CD4-positive, CD25-positive, alpha-beta regulatory T cell (primary cell): ENCODE measurements at places on chromosomes 11 and 22. TPM values are rescaled to one million over a fixed set of nuclear protein-coding genes. Genes with fewer than 3 reads are reported as not detected.

GRCh38 chr11:34105957-34106504 lies 602 bp downstream of the NAT10 start:
- H3K4me1 ChIP-seq: peaks cover 32% of the 10 kb centered on the region
- no peak for DNase-seq
- H3K27ac ChIP-seq: peak overlapping the region; percentile 92
- no peaks in the 10 kb centered on the region for H3K27me3 ChIP-seq

DNA sequence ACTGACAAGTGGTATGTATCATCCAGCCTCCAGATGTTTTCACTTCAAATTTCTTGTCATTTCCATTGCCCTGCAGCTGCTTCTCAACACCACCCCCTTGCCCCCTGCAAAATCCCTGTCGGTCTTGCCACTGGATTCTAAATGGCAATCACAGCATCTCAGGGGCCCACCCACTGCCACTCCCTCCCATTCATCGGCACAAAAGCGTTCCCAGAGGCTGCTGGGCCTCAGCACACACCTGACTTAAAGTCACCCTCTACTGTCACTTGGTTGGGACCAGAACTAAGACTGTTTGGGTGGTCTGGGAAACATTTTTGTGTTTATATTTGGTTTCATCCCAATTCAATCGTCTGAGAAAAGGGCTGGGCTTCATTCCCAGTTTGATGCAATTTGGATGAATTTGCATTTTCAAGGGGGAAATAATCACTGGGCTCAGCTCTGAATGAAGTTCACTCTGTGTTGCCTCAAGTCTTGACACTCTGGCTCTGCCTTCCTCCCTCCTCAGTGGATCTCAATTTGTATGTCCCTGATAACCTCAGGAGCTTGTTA lies 27.1 kb downstream of the SYT13 start:
- no peaks in the 10 kb centered on the region for H3K36me3 ChIP-seq
- DNase-seq: no peak
- H3K4me1 ChIP-seq: no peaks in the 10 kb centered on the region
- peaks cover 2% of the 10 kb centered on the region for H3K27me3 ChIP-seq

- no peak for DNase-seq
- H3K27ac ChIP-seq: no peak overlapping the region
- H3K36me3 ChIP-seq: no peaks in the 10 kb centered on the region
Observed at GRCh38 chr11:119361941-119362725, 15.6 kb upstream of the MFRP start.

Gene SHANK3
- not detected for polyA plus RNA-seq

DNA sequence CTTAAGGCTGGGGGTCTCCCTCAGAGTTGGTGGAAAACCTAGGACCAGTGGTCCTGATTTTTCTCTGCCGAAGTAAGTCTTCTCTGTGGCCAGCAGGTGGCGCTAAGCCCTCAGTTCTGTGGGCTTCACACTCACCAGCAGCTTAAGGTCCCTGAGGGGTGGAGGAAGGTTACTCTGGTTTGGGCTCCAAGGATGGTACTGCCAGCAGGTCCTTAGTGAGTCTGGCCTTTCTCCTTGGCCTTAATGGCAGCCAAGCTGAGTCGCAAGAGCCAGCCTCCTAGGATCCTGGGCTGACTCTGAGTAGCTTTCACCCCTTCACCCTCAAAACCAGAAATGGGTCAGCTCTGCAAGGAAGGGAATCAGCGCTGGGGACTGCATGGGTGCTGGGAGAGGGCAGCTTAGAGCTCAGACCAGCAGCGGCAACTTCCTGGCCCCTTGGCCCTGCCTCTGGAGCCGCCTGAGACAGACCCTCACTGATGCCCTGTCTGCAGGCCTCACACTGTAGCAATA lies 4.4 kb downstream of the KCNJ11 start:
- no peak overlapping the region for H3K4me3 ChIP-seq
- H3K27ac ChIP-seq: no peak overlapping the region
- H3K27me3 ChIP-seq: no peaks in the 10 kb centered on the region
- H3K36me3 ChIP-seq: no peaks in the 10 kb centered on the region
- peak; percentile 70 for DNase-seq
- peaks cover 4% of the 10 kb centered on the region for H3K4me1 ChIP-seq

- H3K4me1 ChIP-seq: no peaks in the 10 kb centered on the region
- no peaks in the 10 kb centered on the region for H3K36me3 ChIP-seq
- H3K27ac ChIP-seq: no peak overlapping the region
- DNase-seq: no peak
- no peak overlapping the region for H3K4me3 ChIP-seq
- H3K27me3 ChIP-seq: no peaks in the 10 kb centered on the region
Observed at GRCh38 chr22:26316732-26317285, 112.3 kb upstream of the ASPHD2 start.

DNA sequence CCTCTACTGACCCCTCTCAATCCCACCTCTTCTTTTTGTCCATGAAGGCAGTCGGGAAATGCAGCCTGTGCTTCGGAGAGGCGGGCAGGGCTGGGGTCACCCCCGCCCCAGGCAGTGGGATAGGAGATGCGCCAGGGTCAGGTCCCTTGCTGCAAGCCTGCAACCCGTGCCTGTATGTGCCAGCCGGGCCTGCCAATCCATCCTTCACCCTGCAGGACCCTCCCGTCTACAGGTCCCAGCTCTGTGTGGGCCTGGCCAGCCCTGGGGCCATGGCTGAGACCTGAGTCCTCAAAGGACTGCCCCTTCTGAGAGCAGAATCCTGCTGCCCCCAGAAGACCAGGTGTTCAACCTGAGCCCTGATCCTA lies 10.9 kb downstream of the ASCL2 start:
- DNase-seq: no peak
- H3K4me3 ChIP-seq: no peak overlapping the region
- H3K27ac ChIP-seq: no peak overlapping the region
- no peaks in the 10 kb centered on the region for H3K27me3 ChIP-seq
- no peaks in the 10 kb centered on the region for H3K4me1 ChIP-seq
- no peaks in the 10 kb centered on the region for H3K36me3 ChIP-seq

DNA sequence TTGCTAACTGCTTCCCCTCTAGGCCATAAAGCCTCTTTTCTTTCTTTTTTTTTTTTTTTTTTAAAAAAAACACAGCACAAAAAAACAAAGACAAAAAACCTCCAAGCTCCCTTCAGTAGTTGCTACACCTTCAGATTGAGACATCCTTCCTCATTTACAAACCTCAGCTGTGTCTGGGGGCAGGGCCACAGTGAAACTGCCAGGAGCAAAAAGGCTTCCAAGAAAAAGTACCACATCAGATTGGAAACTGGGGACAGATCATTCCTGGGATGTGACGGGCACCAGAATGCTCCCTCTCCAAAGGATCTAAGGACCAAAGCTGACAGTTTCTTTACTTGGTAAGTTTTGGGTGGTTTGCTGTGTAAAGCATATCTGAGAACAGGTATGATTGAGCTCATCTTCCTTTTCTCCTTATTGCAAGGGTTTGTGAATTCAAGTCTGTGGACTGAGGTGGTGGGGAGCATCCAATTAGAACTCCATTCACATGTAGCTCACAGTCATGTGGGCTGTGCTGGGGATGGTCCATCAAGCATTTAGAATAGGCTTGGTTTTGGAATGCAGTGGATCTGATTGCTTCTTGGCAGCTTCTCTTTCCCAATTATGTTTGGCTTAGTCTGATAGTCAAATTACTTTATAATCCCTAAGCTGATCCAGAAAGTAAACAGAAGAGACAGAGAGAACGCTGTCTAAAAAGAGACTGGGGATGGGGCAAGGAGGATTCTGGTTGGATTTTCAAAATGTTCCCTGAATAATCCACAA lies 705 bp downstream of the BBOX1 start:
- no peaks in the 10 kb centered on the region for H3K4me1 ChIP-seq
- H3K36me3 ChIP-seq: no peaks in the 10 kb centered on the region
- no peak overlapping the region for H3K27ac ChIP-seq

Gene TNNT3
- polyA plus RNA-seq: not detected

DNA sequence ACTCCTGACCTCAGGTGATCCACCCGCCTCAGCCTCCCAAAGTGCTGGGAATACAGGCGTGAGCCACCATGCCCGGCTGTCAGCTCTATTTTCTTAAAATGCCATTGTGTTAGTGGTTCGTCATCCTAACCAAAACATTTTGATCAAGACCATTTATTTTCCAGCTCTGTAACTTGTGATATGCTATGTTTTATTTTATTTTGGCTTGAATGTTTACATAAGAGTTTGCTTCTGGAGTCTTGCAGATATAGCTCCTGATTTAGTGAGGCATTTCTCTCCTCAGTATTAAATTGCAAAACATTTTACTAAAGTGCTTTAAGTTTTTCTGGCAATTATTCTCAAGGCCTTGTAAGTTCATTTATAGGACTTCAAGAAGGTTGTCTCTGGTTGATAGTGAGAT lies 4.4 kb downstream of the EP300 start:
- peaks cover 10% of the 10 kb centered on the region for H3K36me3 ChIP-seq
- H3K27me3 ChIP-seq: no peaks in the 10 kb centered on the region
- peak overlapping the region; percentile 44 for H3K27ac ChIP-seq
- H3K4me3 ChIP-seq: peak overlapping the region; percentile 99
- no peak for DNase-seq

DNA sequence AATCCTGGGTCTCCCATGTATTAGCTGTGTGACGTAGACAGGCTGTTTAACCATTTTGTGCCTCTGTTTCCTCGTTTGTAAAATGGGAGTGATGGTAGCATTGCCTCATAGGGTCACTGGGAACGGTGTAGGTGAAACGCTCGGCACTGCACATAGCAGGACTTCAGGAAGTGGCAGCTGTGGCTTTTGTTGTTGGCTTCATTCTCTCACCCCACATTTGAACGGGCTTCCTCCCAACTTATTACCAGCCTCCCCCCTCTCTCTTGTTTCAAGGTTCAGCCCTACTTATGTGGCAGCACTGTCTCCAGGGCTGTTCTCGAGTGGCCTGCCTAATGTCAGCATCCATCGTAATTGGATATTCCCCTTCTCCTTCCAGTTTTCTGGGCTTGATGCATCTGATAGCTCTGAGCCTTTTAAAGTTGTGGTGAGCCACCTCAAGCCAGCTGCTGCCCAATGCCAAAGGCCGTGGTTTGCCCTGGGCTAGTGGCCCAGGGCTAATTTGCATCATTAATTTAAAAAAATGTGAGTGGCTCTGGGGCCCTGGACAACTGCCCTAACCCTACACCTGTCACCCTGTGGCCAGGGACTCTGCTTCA lies 217.8 kb upstream of the TBCEL start:
- H3K36me3 ChIP-seq: no peaks in the 10 kb centered on the region
- no peak overlapping the region for H3K4me3 ChIP-seq
- no peaks in the 10 kb centered on the region for H3K27me3 ChIP-seq

GRCh38 chr11:117375960-117376359 lies 48.3 kb downstream of the CEP164 start:
- peaks cover 66% of the 10 kb centered on the region for H3K36me3 ChIP-seq
- no peak overlapping the region for H3K4me3 ChIP-seq
- no peak overlapping the region for H3K27ac ChIP-seq
- H3K27me3 ChIP-seq: no peaks in the 10 kb centered on the region
- DNase-seq: no peak

GRCh38 chr22:36386351-36386899 lies 1.3 kb downstream of the MYH9 start:
- no peak for DNase-seq
- peak overlapping the region; percentile 91 for H3K4me3 ChIP-seq
- peak overlapping the region; percentile 96 for H3K27ac ChIP-seq
- no peaks in the 10 kb centered on the region for H3K27me3 ChIP-seq
- peaks cover 53% of the 10 kb centered on the region for H3K4me1 ChIP-seq
- no peaks in the 10 kb centered on the region for H3K36me3 ChIP-seq

DNA sequence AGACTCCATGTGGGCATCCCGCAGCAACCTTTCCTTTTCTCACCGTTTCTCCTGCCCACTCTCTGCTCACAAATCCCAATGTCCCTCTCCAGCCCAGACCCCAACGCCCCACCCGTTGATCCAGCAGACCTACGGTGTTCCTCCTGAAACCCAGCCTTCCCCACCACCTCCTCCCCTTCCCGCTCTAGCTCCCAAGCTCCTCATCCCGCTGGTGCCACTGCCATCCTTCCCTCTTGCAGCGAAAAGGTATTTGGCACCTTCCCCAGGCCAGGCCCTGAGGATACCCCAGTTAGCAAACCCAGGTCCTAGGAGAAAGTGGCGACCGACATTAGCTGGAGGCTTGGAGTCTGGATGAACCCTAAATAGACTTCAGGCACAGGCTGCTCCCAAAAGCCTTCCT lies 84.0 kb upstream of the RTL6 start:
- no peaks in the 10 kb centered on the region for H3K36me3 ChIP-seq
- DNase-seq: no peak
- no peaks in the 10 kb centered on the region for H3K27me3 ChIP-seq
- no peaks in the 10 kb centered on the region for H3K4me1 ChIP-seq
- H3K4me3 ChIP-seq: no peak overlapping the region

DNA sequence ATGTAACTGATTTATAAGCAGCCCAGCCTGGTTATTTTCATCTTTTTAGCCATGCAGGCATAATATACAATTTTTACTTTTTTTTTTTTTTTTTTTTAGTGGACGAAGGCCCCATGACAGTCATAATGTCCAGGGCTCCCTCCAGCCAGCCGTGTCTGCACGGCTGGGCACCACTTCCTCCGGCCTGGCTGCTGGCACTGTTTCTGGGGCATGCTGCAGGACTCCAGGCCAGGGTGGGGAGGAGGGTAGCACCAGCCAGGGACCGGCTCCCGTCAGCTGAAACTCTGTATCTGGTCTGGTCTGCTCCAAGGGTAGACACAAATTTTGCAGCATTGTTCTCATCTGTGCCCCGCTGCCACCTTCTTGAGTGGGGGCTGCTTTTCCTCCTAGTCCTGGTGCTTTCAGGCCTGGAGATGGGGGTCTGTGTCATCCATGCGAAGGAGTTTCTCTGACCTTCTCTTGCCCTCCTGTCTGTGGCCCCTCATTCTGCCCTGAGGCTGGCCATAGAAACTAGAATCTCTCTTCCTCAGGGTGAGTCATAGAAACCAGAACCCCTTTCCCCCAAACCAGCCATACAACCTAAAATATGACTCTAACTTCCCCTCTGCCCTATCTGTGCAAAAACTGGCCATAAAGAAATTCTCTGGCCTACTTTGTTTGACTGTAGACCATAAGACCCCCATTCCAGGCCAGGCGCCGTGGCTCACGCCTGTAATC lies 9.2 kb upstream of the RRP7A start:
- no peaks in the 10 kb centered on the region for H3K36me3 ChIP-seq
- H3K4me3 ChIP-seq: no peak overlapping the region
- DNase-seq: no peak
- no peaks in the 10 kb centered on the region for H3K27me3 ChIP-seq
- H3K4me1 ChIP-seq: peaks cover 4% of the 10 kb centered on the region

DNA sequence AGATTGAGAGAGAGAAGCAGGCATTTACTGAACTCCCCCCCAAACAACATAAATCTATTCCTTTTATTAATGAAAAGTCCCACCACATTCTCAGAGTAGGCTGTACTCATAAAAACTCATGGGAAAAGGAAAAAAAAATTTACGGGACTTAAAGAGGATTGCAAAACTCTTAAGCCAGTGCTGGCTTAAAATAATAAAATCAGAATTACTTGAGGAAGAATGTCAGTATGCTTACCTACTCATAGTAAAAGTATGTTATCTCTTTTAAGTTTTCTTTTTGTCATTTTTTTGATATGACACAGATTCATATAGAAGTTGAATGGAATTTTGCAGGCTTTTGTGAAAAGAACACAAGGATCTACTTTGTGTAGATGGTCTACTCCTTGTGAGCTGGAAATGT lies 126.3 kb downstream of the LUZP2 start:
- no peaks in the 10 kb centered on the region for H3K36me3 ChIP-seq
- no peaks in the 10 kb centered on the region for H3K4me1 ChIP-seq
- no peaks in the 10 kb centered on the region for H3K27me3 ChIP-seq
- no peak overlapping the region for H3K4me3 ChIP-seq
